H1 (cell line): ENCODE measurements at places on chromosomes 2 and 18.
A peak's percentile ranks its signal among the peaks of the same experiment; 100 is the strongest.

DNA sequence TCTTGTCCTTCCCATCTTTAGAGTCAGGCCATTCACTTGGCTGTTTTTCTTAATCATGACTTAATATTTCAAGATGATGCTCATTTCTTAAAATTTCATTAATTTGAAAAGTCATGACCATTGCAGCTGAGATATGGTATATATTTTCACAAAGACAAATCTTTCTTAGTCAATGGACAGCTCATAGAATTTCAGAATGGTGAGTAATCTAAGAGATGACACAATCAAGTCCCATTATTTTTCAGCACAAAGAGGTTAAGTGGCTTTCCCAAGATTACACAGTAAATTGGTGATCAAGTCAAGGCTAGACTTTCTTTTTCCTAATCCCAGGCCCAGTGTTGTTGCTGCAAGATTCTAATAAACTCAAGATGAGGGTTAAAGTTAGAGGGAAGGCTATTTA, 34.4 kb upstream of the NT5C1B start:
- no peak for DNase-seq

GRCh38 chr2:197075281-197075680, 148.8 kb upstream of the PGAP1 start:
- no peak for DNase-seq

GRCh38 chr2:85959826-85960225, 71.0 kb upstream of the ST3GAL5 start:
- DNase-seq: no peak

DNA sequence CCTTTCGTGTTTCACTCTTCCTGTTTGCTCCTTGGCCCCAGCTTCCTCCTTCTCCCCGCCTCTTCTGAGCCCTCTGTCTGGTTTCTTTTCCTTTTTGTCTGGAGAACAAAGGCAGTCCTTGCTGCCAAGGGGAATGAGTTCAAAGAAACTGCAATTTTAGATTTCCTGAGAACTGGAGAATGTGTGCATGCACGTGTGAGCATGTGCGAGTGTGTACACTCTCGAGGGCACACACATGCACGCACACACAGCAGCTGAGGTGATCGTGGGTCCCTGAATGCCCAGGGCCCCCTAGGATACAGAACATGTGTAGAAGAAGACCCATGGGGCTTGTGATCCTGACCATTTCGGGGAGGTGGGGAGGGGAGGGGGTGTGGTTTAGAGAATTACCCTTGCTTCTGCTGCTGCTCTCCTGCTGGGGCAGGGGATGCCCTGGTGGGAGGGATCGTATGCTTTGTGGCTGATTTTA, 151.8 kb downstream of the DYSF start:
- DNase-seq: peak; percentile 42

- no peak for DNase-seq
Observed at GRCh38 chr2:10028988-10029874, 14.1 kb upstream of the KLF11 start.

GRCh38 chr2:18440141-18440661, 120.3 kb downstream of the RDH14 start:
- no peak for DNase-seq

DNA sequence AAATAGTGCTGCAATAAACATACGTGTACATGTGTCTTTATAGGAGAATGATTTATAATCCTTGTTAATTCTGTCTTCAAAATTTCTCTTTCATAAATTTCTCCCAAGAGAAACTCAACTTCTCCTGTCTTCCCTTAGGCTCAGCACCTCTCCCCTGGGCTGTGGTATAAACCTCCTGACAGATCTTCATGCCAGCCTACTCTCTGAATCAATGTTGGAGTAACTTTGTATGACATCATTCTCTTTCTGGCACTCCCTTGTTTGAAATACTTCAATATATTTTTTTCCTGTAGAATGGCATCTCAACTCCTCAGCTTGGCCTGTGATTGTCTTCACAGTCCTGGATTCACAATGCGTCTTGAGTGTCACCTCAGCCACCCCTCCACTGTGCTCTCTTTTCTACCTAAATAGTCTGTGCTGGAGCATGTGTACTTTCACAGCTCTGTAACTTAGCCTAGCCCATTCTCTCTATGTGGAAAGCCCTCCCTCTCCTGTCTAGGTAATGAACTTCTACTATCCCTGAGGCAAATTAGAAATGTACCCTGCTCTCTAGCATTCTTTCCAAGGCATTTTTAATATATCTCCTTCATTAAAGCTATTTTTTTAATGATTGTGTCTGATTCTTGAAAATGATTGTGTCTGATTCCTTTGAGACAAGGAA, 649.9 kb upstream of the FANCL start:
- DNase-seq: no peak
